ENCODE measurements at places on chromosomes 7 and 10.

- no peak for DNase-seq
Measured at GRCh38 chr10:93790439-93790838, 32.7 kb downstream of the LGI1 start.

DNA sequence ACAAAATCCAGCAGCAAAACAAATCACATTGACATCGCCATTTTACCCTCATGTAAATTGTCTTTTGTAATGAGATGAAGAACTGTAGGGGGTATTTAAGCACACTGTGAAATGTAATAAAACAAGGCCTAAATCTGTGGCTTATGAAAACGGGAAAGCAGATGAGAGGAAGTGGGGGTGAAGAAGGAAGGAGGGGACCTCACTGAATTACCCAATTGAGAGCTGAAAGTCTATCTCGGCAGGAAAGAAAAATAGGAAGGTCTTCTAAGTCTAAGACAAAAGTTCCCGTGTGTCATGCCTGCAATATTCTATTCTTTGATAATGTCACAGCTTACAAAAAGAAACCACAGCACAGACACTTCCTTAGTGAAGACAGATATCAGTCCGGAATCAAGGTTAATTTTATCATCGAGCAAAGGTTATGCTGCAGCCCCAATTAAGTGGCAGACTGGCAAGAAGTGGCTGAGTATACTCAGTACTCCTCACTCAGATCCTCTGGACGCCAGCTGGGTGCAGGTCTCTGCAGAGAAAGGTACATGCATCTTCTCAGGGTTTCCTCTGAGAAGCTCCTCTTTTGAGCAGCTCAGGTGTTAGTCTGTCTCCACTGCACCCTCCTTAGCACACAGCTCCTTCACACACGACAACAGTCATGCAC lies 239.7 kb downstream of the FANK1 start:
- no peak for DNase-seq

- no peak for DNase-seq
Measured at GRCh38 chr7:81956520-81956919, 186.7 kb upstream of the HGF start.

DNA sequence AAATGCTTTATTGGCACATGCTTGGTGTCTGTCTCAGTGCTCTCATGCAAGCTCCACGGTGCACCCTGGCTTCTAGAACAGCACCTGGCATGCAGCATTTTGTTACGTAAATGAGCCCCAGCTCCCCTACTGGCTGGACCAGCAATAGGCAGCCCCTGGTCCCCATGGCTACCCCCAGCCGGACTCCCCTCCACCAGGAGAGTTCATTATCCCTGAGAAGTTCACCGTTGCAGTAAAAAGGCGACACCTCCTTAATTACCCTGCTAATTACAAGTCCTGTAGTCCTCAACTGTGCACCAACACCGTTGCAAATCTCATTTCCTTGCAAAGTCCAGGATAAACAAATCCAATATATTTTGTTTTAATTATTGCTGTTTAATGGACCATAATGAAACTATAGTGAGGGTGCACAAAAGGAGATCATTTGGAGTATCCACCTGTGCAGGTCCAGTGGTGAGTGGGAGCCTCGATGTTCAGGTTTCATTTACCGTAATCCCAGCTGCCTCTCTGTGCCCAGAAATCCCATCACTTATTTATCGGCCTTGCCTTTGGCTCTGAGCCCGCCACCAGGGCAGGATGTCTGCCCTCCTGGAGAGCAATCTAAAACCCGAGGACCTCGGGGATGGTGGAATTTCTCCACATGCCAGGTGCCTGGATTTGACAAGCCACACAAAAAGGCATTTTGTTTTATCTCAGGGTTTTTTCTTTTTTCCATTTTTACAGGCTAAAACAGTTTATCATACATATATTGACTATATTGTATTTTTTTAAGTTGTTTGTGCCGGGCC lies 12.8 kb upstream of the DRGX start:
- no peak for DNase-seq

GRCh38 chr7:118224521-118224920 lies at the start of gene ANKRD7:
Gene ANKRD7 (plus strand): TSS chr7:118224704. CDS start chr7:118224831, 127 bp downstream.
- DNase-seq: no peak

GRCh38 chr7:129851809-129852208 lies 101.0 kb downstream of the UBE2H start:
- DNase-seq: no peak

DNA sequence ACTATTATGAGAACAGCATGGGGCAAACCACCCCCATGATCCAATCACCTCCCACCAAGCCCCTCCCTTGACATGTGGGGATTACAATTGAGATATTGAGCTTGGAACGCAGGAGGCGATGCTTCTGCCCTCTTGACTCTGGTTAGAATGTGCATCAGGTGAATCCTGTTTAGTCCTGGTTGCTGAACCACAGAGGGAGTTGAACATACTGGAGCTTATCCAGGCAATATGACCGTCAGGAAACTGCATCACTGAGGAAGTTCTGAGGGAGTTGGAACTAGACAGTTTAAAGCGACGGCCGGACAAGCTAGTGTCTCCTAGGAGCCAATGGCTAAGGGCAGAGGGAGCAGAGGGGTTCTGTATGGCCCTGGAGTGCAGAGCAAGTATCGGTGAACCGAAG lies 31.8 kb upstream of the GARS1 start:
- DNase-seq: no peak

- DNase-seq: no peak
Measured at GRCh38 chr10:14531974-14532373, 201.2 kb upstream of the FRMD4A start.

DNA sequence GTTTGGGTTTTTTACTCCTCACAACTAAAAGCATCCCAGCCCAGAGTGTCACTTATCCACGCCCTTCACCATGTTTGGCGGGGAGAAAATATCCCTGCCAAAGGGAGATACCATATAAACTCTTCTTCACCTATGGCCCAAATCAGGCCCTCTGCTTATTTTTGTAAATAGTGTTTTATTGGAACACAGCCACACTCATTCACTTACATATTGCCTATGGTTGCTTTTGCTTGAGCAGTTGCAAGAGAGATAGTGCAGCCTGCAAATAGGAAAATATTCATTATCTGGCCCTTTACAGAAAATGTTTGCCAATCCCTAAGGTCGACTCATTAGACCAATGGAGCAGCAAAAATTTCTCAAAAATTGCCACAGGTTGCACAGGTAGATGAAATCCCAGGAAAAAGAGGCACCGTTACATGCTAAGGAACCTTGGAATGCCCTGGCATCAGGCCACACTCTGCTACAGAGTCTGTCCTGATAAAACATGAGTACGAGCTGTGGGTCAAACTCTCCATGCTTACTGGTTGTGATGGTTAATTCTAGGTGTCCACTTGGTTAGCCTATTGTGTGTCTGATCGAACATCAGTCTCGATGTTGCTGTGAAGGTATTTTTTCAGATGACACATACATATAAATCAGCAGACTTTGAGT lies 7.9 kb upstream of the RASSF4 start:
- no peak for DNase-seq

- no peak for DNase-seq
Measured at GRCh38 chr10:100146875-100147650, 38.8 kb downstream of the ERLIN1 start.

Data from activated naive CD8-positive, alpha-beta T cell treated with anti-CD3 and anti-CD28 coated beads, Interleukin-2, amount 50 U/mL, for 16 hours (primary cell).